Astrocyte of the spinal cord (primary cell): ENCODE measurements at places on chromosomes 6 and 20.

DNA sequence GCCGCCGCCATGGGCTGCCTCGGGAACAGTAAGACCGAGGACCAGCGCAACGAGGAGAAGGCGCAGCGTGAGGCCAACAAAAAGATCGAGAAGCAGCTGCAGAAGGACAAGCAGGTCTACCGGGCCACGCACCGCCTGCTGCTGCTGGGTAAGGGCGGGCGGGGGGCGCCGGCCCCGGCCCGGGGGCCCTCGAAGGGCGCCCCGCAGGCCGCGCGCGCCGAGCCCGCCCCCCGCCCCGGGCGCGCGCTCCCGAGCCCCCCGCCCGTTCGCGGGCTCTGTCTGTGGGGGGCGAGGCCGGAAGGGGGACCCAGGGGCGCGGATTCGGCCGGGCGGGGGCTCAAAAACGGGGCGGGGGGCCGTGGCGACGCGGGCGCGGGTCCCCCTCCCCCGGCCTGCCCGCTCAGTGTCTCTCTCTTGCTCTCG lies 39.2 kb downstream of the GNAS start:
- no peak for DNase-seq

- no peak for DNase-seq
These were observed 567 bp downstream of the HS3ST5 start for GRCh38 chr6:114342086-114342825.

DNA sequence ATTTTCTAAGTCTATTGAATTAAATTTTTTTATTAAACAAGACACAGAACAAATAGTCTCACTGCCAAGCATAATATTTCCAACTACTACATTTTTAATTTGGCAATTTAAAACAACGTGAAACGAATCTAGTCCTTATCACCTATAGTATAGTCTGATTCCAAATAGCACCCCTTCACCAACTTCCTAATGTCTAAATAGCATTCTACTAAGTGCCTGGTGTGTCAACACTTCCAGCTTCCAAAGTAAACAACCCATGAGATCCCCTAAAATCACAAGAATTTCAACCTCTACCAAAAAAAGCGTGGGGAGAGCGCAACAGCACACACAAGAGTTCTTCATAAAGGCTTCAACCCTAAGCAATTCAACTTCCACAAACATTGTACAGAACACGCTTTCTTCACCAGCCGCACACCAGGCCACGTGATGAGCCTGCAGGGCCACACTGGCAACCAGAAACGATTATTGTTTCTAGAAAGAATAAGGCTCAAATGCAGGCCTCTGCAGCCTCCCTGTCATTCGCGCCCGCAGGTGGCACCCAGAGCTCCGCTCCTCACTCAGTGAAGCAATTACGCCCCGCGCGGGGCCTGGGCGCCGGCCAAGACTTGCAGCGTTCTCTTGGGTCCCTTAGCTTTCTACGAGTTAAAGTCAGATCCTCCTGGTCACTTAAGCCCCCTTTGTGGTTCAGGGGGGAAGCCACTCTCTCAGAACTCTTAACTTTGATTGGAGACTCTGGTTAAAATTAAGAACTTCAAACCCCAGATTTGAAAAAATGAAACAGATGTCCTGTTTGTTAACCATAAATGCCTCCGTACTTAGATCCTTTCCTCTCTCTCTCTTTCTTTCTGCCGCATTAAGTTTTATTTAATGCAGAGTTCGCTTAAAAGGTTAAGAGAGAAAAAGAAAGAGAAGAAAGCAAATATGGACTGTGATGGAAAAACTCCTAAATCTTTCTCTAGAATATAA lies 18.3 kb downstream of the SIM1 start:
- peak; percentile 42 for DNase-seq

- no peak for DNase-seq
These were observed 21.3 kb downstream of the BLTP3A start for GRCh38 chr6:34813028-34813713.

DNA sequence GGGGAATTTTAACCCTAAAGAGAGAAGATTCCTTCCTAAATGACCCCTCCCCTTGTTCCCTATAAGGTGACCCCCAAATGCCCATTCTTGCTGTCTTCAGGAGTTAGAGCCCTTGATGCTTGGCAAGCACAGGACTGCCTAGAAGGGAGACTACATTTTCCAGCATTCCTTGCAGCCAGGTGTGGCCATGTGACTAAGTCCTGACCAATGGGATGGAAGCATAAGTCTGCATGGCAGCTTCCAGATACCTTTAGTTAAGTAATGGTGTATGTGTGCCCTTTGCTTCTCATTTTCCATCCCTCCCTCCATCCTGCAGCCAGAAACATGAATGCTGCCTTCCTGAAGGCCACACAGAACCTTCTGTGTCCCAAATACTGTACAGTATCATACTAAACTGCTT lies 5.5 kb downstream of the BFSP1 start:
- no peak for DNase-seq

DNA sequence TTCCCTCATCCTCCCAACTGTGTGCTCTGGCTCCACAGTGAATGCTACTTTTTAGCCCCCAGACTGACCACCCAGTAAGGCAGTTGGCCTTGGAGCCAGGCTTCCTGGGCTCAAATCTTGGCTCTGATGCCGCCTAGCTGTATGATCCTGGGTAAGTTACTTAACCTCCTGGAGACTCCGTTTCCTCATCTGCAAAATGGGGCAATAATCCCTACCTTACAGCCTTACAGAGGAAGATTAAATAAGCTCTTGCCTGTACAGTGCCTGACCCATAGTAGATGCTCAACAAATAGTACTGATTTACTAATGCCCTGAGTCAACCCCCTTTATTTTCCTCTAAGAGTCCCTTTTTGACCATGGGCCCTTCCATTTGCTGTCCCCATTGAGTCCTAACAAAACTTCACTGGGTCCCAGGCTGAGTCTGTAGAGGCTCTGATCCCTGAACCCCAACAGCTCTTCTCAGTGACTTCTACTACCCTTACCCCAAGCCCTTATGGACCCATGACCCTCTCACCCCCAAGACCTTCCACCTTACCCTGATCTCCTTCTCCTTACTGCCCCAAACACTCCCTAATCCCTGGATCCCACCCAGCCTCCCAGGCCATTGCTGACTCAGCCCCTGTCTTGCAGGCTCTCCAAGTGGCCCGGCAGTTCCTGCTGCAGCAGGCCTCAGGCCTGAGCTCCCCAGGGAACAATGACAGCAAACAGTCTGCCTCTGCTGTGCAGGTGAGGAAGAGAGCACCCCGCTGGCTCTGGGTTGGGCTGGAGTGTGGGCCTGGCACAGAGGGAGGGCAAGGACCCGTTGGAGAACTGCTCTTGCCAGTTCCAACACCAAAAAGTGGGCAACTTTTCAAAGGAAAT lies 31.4 kb downstream of the FOXP4 start:
- peak; percentile 47 for DNase-seq

DNA sequence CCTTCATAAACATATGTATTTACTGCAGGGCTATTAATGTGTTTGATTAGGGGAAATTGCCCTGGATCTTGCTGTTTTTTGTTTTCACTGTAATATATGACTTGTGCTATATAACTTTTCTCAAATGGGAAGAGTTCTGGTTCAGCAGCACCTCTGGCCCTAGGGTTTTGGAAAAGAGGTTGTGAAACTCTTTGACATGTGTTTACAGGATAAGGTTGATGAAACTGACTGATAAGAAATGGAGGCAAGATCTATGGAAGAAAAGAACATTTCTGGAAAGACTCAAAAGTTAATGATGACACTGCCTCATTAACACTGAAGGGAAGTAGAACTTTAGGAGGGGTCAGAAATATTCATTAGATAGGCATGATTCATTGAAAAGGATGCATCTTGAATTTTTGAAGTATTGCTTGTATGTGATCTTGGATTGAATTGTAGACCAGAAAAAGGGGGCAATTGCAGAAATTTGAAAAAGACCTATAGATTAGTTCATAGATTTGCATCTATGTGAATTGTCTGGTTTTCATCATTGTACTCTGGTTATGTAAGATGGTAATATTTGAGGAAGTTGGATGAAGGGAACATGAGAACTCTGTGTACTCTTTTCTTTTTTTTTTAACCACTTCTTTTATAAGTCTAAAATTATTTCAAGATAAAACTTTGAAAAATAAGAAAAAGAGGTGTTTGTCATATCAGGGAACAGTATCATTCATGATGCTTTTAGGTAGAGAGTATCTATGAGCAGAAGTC lies 54.0 kb downstream of the UTRN start:
- DNase-seq: no peak

GRCh38 chr20:38452880-38453624 lies 17.9 kb upstream of the SNHG17 start:
- peak; percentile 64 for DNase-seq
